ENCODE measurements at places on chromosomes 1 and 21. TPM values are rescaled to one million over a fixed set of nuclear protein-coding genes. Genes with fewer than 3 reads are reported as not detected.

DNA sequence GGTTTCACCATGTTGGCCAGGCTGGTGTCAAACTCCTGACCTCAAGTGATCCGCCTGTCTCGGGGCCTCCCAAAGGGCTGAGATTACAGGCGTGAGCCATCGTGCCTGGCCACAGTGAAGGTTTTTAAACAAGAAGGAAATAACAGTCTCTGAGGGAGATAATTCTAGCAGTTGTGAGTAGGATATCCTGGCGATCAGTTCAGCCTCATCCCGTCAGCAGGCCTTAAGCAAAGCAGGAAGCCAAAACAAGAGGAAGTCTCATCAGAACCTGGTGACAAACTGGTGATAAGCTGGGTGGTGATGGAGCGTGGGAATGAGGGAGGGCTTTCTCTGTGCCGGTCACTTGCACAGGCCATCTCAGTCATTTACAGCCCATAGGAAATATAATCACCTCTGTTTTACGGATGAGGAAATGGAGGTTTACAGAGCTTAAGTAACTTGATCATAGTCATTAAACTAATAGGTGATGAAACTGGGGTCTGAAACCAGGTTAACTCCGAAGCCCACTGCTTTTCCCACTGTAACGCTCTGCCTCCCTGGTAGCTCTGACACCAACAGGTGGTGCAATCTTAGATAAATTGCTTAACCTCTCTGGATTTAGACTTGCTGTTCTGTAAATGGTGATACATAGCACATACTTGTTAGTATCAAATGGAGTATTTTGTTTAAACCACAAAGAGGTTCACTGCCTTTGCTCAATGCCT lies 40.8 kb upstream of the A3GALT2 start:
- peak; percentile 57 for DNase-seq

DNA sequence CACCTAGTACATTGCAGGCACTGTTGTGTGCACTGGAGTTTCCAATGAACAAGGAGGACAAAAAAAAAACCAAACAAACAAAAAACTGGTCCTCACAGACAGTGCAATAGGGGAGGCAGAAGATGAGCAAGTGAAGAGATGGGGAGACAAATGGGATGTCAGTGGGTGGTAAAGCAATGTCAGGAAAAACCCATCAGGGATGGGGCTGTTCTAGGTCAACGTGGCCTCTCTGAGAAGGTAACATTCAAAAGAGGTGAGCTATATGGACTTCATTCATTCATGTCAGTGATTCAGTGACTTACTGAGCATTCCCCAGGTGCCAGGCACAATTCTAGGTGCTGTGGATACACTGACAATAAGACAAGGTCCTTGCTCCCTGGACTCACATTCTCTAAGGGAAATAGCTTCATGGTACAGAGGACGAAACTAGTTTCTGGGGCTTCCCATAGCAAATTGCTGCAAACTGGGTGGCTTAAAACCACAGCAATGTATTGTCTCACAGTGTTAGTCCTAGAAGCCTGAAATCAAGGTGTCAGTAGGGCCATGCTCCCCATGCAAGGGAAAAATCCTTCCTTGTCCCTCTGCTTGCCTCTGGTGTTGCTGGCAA lies 140.5 kb upstream of the KLHDC7A start:
- no peak for DNase-seq

- DNase-seq, result no peak
These were observed 3.6 kb downstream of the BEST4 start for GRCh38 chr1:44784094-44785028.

DNA sequence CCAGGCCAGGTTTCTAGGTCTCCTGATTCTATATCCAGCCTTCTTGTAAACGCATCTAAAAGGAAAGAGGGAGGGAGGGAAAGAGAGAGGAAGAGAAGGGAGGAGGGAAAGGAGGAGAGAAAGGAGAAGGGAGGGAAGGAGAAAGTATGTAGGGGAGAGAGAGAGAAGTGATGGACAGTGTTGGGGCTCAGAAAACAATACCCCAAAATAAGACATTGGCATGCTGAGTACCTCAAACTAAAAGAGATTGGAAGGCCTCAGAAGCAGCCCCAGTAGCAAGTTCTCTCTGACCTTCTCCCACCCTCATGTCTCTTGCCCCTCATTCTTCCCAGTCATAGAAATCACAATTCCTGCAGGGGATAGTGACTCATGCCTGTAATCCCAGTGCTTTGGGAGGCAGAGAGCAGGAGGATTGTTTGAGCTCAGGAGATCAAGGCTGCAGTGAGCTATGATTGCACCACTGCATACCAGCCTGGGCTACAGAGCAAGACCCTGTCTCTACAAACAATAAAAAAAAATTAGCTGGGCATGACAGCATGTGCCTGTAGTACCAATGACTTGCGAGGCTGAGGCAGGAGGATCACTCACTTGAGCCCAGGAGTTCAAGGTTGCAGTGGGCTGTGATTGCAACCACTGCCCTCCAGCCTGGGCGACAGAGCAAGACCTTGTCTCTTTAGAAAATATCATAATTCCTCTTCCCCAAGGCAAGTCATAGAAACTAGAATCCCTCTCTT lies 51.2 kb downstream of the DNTTIP2 start:
- DNase-seq, result no peak

- DNase-seq, result no peak
These were observed 119.8 kb downstream of the RNF220 start for GRCh38 chr1:44524655-44525500.

- no peak for DNase-seq
These were observed 31.9 kb downstream of the MTARC1 start for GRCh38 chr1:220818421-220819173.

- DNase-seq, result no peak
These were observed 347.8 kb downstream of the DUSP10 start for GRCh38 chr1:221394011-221394544.

- DNase-seq, result no peak
These were observed 26.7 kb upstream of the RSPO1 start for GRCh38 chr1:37661401-37661800.

- no peak for DNase-seq
These were observed 69.2 kb downstream of the SCCPDH start for GRCh38 chr1:246793356-246793896.

- DNase-seq, result no peak
These were observed 2.6 kb downstream of the MTF2 start for GRCh38 chr1:93081716-93082115.

- no peak for DNase-seq
These were observed 16.4 kb upstream of the NFASC start for GRCh38 chr1:204854286-204854685.

DNA sequence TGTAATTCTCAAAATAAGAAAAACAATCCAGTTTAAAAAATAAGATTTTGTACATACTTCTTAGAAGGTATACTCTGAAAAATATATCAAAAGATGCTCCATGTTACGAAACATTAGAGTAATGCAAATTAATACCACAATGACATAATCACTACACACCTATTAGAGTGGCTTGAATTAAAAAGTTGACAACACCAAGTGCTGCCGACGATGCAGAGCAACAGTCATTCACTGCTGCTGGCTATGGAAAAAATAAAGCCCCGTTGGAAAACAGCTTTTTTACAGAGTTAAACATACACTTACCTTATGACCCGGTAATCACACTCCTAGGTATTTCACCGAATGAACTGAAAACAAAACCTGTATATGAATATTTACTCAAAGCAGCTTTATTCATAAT lies 14.8 kb downstream of the COA6 start:
- DNase-seq, result no peak

GRCh38 chr1:32014948-32015273 lies 1.2 kb downstream of the KHDRBS1 start:
- DNase-seq, result no peak

GRCh38 chr1:211938561-211938997 lies 96.8 kb downstream of the INTS7 start:
- DNase-seq, result no peak

- DNase-seq, result no peak
These were observed 1.7 kb upstream of the SORT1 start for GRCh38 chr1:109399326-109399957.

- no peak for DNase-seq
These were observed 16.0 kb upstream of the TEKT2 start for GRCh38 chr1:36067871-36068270.

GRCh38 chr21:21147374-21147745 lies 149.2 kb downstream of the NCAM2 start:
- DNase-seq, result no peak

DNA sequence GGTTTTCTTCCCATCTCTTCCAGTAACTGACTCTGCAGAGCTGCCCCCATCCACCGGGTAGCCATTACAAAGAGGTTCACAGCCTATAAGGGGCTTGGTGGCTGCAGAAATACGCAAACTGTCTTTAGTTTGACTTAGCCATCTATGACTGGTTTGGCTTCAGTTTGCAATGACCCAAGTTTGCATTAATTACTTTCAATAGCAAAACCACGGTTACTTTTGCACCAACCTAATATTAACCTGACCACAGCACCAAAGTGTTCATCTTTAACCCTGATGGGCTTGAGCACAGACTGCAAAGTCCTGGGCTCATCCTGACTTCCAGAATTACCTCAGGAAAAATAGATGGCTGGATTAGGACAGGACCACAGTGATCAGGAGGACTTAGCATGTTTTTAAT lies 2.2 kb upstream of the HAO2 start:
- DNase-seq, result no peak

NASP gene
- 42.3 TPM for total RNA-seq

MROH9 gene
- total RNA-seq, result not detected

KRTAP13-2 gene
- total RNA-seq, result not detected

S100A2 gene
- total RNA-seq, result 3.6 TPM

SMPDL3B gene
- 0.44 TPM for total RNA-seq

TSSK3 gene
- 0.77 TPM for total RNA-seq

FCRL6 gene
- not detected for total RNA-seq
